Fibroblast of skin of right quadriceps (primary cell): ENCODE measurements at places on chromosomes 13 and 19.

- no peak for DNase-seq
Measured at GRCh38 chr19:11942008-11942842, 17.3 kb downstream of the ZNF700 start.

- DNase-seq = no peak
Measured at GRCh38 chr13:112572366-112572765, 15.6 kb downstream of the TUBGCP3 start.

DNA sequence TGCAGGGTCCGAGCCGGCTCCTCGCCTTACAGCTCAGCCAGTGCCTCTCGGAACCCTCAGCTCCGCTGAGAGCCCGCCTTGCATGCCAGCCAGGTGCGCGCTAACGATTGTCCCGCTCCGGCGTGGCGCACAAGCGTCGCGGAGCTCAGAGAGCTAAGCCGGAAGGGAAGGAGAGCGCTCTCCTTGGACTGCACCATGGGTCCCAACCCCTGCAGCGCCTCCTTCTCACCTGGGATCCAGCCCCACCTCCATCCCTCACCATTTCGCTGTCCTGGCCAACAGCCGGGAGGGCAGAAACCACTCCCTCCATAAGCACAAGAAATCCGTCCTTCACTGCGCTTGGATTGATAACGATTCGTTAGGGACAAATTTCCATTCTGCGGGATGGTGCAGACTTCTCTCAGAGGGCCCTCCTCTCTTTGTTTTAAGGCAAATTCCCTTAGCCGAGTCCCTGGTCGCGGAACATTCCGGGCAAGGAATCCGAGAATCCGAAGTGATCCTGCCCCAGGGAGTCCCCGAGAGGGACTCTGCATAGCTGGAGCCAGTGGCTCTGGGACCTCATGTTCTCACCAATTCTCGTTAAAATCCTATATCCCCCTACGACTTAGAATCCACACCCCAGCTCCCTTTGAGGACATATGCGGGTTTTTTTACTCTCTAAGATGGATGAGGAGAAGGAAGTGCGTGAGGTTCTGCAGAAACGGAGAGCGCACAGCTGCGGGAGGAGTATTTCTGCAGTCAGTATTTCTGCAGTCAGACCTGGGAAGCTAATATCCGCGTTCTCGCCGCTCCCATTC, 2.8 kb downstream of the GSX1 start:
- no peak for DNase-seq

- DNase-seq = no peak
Measured at GRCh38 chr13:68984688-68985319, 1122.8 kb upstream of the ATXN8OS start.

DNA sequence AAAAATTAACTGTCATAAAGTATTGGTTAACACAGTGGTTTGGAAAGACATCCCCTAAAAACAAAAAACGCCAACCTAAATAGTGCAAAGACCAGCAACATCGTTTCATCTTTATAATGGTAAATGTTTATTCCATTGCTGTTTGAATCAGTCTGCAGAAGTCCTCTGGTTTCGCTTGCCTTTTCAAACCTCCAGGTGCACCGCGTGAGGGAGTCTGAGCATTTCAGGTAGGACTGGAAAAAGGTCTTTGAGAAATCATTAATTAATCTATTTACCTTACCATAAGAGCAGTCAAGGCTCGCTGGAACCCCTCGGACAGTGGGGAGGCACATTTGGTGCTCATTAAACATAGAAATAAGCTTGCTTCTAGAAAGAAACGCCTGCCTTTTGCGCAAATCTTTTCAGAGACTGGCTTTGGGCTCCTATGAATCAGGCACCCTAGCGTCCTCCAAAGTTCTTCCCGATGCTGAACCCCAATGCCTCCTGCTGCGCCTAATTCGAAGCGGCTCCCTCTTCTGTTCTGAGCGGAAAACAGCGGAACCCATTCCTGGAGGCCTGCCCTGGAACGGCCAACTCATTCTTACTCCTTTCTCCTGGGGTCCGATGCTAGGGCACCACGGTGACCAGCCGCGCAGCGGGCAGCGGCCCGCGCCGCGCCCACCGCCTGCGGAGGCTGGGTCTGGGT, 951 bp upstream of the MTUS2 start:
- DNase-seq = peak; percentile 11

GRCh38 chr19:39203372-39204341, at the start of gene SYCN:
Gene SYCN (minus strand): TSS chr19:39204263. CDS start chr19:39204254, 9 bp downstream.
- DNase-seq = no peak

GRCh38 chr19:7691497-7691896, 10.4 kb downstream of the FCER2 start:
- no peak for DNase-seq

GRCh38 chr19:36140304-36141038, 605 bp downstream of the CAPNS1 start:
- DNase-seq = peak; percentile 68

DNA sequence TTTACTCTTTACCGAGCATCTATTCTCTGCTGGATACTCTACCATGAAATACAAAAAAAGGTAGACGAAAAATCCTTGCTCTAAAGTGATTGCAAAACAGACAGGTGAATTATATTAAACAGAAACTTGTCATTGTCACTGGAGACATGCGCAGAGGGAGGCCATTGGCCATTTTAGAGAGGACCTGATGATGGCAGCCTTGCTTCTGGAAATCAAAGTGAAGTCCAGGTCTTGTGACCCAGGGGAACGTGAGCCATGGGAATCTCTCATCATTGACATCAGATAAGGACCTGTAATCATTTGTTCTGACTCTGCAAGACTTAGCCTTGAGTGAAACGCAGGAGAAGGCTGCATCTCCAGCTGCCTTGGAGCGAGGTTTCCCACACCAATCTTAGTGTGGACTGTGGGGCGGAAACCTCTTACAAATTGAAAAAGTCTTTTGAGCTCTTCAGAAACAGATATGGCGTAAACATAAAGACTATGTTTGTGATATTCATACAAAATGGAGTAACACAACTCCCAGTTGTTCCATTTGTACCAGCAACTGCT, 16.8 kb upstream of the SLC46A3 start:
- no peak for DNase-seq

- DNase-seq = no peak
Measured at GRCh38 chr13:29513981-29514719, 81.3 kb downstream of the SLC7A1 start.

- DNase-seq = no peak
Measured at GRCh38 chr19:51146751-51147150, 4.7 kb downstream of the SIGLEC7 start.

DNA sequence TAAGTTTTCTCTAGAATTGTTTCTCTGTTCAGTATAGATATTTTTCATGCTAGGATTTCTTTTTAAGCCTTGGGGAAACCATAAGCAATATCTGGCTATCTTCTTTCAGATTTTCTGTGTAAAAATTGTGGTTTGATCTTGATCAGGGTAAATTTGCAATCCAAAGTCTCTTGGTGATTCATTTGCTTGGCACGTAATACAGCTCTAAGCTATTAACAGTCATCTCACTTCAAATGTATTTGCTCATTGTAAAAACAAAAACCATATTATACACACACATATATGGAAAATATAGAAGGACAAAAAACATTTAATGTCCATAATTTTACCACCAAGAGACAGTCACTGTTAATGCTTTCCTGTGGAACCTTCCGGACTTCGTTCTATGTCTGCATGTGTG, 191.0 kb downstream of the SHISA2 start:
- peak; percentile 58 for DNase-seq

DNA sequence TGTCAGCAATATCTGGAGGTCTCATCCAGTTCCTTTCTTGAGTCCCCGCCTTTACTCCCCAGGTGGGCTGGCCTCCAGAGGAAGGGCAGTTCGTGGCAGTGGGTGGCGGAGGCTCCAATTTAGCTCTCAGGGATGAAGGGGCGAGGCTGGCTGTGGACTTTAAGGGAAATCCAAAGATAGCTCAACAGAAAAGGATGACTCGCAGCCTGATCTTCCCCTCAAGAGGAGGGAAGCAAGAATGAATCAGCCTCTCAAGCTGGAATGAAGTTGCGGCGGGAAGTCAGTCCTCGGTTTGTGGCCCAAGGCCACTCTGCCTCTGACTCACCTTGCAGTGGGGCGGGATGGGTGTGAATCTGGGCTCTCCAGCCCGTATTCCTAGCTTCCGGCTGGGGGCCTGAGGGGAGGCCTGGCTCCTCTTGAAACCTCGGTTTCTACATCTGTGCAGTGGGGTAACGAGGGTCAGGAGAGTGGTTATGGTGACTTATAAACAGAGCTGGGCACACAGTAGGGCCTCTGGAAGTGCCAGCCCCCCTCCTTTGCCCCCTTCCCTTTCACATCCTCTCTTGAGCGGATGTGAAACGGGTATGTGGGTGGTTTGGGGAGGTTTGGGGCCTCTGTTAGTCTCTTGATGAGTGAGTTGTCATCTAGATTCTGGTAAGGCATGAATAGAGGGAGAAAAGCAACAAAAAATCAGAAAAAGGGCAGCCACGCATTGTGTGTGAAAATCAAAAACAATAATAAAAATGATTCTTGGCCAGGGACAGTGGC, 10.5 kb upstream of the SMG9 start:
- DNase-seq = peak; percentile 98

GRCh38 chr13:31968473-31968872, 63.1 kb upstream of the FRY start:
- DNase-seq = no peak

DNA sequence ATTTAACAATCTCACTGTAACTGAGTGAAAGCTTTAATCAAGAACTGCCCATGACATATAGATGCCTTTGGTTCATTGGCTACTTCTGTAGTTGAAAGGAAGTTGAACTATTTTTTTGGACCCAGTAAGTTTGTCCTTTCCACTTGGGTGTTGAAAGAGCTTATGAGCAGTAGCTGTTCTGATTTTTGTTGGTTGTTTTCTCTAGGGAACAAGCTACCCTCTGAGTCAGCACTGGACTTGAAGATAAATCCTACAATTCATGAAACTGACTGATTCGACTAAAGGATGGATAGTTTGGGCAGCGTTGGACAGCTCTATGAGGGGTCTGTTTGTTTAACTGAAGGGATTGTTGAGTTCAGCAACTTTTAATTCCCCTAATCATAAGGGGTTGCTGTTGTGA, 101.0 kb downstream of the PAN3 start:
- peak; percentile 15 for DNase-seq

DNA sequence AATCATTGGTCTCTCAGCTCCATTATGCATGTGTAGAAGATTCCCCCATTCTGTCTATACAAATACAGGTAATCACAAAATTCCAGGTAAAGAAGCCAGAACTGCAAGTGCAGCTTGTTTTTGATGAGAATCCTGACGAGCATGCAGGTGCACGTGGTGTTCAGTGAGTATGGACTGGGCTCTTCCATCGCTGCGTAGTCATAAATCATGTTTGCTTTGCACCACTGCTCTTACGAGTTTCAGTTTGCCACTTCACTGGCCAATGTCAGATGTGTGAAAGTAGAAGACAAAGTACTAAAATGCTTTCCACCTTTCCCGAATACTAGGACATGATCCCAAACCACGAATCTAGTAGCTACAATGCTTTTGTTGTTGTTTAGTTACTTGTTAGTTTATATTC, 390.7 kb downstream of the LIG4 start:
- no peak for DNase-seq

GRCh38 chr13:52707375-52707774, 32.2 kb downstream of the CNMD start:
- DNase-seq = no peak

DNA sequence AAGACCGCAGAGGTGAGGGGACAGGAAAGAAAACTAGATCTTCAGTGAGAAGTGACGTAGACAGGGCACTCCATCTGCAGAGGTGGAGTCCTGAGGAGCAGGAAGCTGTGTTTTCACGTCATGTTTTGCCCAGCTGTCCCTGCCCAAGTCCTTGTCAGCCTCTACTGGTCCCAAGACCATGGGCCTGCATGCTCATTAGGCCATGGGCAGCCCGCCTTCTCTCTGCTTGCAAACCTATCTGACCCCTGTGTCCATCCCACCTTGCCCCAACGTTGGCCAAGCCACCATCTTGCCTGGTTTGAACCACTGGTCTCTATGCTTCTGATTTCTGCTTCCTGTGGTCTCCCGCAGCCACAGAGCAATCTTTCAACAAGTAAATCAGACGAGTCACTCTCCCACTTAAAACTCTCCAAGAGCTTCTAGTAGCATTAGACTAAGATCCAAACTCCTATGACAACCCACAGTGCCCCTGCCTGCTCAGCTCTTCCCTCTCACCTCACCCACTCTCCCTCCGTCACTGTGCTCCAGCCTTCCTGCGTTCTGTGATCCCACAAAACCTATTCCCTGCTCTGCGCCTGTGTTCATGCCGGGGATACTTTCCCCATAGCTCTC, 18.6 kb upstream of the CCNE1 start:
- DNase-seq = no peak

DNA sequence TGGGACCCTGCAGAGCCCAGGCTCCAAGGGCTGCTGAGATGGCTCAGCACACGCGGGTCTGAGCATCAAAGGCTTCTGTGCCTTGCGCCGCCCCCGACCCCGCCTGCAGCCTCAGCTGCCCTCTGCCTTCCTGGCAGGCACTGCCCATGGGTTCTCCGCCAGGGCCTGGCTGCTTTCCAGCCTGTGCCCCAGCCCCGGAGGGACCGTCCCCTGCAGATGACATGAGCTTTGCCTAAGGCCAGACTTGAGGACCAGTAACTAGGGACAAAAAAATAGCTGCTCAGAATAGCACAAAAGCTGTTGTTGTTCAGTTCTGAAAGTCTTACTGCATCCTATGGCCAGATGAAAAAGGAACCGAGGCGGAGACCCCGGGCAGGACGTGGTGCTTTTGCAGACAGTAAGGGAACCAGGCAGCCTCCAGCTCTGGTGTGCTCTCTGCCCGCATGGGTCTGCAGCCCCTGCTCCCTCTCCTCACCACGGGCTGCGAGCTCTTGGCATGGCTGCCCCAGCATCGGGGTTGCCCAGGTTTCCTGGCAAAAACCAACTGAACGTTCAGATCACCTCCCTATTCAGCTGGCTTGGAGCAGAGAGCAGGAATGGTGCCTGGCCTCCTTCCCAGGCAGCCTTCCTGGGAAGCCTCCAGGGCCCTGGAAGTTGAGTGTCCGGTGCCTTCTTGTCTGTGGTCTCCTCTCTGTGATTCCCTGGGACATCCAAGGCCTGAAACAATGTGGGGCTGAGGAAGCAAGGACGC, 12.5 kb upstream of the CFAP97D2 start:
- no peak for DNase-seq

DNA sequence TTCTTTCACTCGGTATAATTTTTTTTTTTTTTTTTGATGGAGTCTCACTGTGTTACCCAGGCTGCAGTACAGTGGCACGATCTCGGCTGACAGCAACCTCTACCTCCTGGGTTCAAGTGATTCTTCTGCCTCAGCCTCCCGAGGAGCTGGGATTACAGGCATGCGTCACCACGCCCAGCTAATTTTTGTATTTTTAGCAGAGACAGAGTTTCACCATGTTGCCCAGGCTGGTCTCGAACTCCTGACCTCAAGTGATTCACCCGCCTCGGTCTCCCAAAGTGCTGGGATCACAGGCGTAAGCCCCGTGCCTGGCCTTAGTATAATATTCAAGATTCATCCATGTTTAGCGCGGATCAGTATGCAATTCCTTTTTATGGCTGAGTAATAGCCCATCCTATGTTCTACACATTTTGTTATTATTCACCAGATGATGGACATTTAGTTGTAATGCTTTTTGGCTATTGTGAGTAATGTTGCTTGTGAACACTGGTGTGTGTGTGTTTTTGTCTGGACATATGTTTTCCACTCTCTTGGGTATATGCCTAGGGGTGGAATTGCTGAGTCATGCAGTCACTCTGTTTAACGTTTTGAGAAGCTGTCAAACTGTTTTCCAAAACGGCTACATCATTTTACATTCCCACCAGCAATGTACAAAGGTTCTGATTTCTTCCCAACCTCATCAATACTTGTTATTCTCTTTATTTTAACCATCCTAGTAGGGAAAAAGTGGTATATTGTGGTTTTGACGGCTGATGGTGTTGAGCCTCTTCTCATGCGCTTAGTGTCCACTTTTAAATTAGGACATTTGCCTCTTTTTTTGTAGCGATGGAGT, 22.9 kb downstream of the PLEKHF1 start:
- peak; percentile 52 for DNase-seq
